ENCODE measurements at places on chromosomes 1 and 21.

GRCh38 chr1:177983482-177984135 is 13.8 kb upstream of the SEC16B start:
- no peak for DNase-seq

GRCh38 chr1:167496797-167497619 is 21.3 kb downstream of the CD247 start:
- no peak for DNase-seq

DNA sequence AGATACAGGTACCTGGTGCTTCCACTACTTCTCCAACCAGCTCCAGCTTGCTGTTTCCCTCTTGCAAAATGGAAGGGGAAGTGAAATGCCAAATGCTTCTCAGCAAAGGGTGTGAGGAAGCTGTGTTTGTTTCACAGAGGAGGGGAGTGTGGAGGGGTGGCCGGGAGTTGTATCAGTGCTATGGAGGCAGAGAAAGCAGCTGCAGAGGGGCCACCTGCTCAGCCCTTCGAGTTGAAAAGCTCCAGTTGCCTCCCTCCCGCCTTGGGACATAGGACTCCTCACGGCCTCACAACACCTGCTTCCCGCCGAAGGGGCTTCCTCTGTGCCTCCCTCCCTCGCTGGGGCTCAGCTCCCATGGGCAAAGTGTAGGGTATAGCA is 12.1 kb upstream of the LINGO4 start:
- no peak for DNase-seq

DNA sequence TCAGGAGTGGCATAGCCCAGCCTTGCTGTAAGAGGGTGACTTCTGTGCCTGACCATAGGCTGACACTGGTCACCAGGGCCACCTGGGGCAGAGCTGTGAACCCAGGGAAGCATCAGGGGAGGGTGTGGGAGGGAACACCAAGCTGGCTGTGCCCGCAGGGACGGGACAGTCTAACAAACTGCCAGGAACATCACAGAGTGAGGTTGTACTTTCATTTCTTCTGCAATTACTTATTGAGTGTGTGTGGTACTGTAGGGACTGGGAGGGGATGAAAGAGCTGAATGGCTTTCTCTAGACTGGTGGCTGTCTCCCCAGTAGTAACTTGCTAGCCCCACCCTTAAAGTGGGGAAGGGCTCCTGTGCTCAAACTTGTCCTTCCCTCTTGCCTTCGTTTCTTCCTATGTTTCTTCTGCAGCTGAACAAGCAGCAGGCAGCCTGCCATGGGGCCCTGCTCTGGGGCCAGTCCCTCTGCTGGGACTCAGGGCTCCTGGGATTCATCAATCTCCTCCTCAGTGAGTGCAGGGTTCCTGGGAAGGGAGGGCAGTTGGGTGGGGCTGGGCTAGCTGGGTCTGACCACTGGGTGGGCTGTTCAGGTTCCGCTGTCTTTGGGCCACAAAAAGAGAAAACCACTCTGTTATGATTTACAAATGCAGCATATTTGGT is 39.7 kb upstream of the ETV3 start:
- DNase-seq: no peak

- DNase-seq: no peak
Observed at GRCh38 chr1:61784726-61785125, 42.4 kb downstream of the PATJ start.

- DNase-seq: no peak
Observed at GRCh38 chr1:36613721-36614120, 131.0 kb upstream of the CSF3R start.

GRCh38 chr1:41792485-41792770 is 126.3 kb downstream of the HIVEP3 start:
- DNase-seq: no peak

GRCh38 chr1:245153552-245154428 is 995 bp upstream of the KIF26B start:
- peak; percentile 30 for DNase-seq

- no peak for DNase-seq
Observed at GRCh38 chr21:41410767-41411448, 15.1 kb upstream of the MX1 start.

DNA sequence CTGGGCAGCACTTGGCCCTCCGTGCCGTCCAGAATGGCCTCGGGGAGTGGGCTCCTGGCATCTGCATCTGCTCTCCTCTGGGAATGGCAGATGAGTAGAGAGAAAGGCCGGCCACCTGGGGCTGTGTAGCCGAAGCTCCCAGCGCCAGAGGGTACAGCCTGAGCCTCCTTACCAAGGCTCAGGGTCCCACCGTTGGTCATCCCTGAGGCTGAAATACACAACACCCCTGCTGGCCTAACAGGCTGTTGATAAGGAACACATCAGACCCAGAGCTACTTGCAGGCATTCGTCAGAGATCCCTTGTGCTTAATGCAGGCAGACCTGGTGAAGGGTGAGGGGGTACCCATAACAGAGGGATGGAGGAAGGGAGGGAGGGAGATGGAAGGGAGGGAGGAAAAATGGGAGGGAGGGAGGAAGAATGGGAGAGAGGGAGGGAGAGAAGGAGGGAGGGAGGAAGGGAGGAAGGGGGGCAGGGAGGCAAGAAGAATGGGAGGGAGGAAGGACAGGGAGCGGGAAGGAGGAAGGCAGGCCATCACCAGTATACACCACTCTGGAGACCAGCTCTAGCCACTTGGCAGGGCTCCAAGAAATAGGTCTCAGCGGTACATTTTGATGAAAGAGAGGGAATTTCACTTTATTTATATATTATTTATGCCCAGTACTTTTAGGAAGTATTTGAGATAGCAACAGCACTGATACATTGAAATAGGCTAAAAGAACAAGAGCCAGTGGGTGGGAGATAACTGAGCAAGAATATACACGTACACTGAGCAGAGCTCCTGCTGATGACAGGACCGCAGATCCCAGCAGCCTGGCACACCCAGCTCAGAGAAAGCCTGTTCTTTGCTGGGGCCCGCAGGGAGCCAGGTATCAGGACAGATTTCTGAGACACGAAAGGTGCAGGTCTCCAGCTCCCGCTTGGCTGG is 315.0 kb upstream of the VAMP3 start:
- no peak for DNase-seq

- no peak for DNase-seq
Observed at GRCh38 chr1:3767328-3767925, 5.1 kb upstream of the SMIM1 start.

GRCh38 chr1:147077936-147078605 is 94.2 kb downstream of the PRKAB2 start:
- no peak for DNase-seq

- DNase-seq: no peak
Observed at GRCh38 chr1:160653620-160654016, 6.8 kb upstream of the SLAMF1 start.

- DNase-seq: no peak
Observed at GRCh38 chr1:40592107-40592803, 60.8 kb downstream of the ZNF684 start.

GRCh38 chr21:44858791-44859190 is 14.7 kb downstream of the PTTG1IP start:
- no peak for DNase-seq

All from pancreas (tissue), 10 donors.